ENCODE measurements at places on chromosomes 5 and 9.

- DNase-seq: no peak
These were observed 139.0 kb downstream of the OLFM1 start for GRCh38 chr9:135226369-135227050.

GRCh38 chr9:105338308-105338707 is 93.9 kb downstream of the SLC44A1 start:
- no peak for DNase-seq

DNA sequence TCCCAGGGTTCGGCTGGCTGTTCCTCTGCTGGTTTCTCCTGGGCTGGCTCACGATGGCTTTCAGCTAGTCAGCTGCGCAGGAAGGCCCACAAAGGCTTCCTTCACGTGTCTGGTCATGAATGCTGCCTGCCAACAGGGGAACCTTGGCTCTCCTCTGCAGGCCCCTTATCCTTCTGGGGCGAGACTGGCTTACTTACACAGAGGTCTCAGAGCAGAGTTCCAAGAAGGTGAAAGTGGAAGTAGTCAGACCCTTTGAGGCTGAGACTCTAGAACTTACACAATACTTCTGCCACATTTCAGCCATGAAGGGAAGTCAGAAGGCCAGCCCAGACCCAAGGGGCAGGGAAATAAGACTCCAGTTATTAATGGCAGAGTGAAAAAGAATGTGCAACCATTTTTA is 99.5 kb downstream of the LHFPL2 start:
- peak; percentile 47 for DNase-seq

DNA sequence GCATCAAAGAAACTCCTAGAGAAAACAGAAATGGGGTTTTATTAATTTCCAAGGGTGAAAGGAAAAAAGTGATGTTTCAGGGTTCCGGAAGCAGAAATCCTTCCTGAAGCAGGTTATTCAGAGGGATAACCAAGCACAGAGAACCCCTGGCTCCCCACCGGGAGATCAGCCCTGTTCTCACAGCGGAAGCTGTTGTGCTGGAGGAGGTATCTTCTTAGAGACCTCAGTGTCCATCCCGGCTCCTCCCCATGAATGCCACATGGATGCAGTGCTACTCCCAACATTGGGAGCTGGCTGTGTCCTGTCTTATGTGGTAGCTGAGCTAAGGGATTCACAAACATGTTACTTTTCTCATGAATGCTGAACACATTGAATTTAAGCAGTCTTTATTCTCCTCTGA is 80.9 kb upstream of the IRX2 start:
- DNase-seq: no peak

GRCh38 chr9:83669067-83669466 is 38.7 kb downstream of the UBQLN1 start:
- DNase-seq: peak; percentile 63
